ENCODE measurements at places on chromosomes 1 and 21.

DNA sequence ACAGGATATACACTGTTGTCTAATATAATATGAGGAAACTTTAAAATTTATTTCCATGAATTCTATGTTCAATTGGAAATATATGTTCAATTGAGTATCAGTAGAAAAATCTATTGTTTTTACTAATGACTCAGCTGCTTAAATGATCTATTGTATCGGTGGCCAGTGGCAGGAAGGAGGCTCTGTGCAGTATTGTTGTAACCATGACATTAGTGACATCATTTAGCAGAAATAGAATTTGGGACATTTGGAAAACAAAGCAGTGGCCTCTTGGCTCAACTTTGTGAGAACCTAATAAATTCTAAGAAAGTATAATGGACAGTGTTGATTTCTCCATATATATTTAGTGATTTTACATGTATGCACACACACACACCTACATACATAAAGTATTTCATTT is 257.4 kb downstream of the PDE4B start:
- no peak for DNase-seq

- no peak for DNase-seq
Measured at GRCh38 chr1:8866792-8867415, 11.6 kb downstream of the ENO1 start.

- DNase-seq: no peak
Measured at GRCh38 chr1:67514786-67515185, 84.6 kb upstream of the SERBP1 start.

DNA sequence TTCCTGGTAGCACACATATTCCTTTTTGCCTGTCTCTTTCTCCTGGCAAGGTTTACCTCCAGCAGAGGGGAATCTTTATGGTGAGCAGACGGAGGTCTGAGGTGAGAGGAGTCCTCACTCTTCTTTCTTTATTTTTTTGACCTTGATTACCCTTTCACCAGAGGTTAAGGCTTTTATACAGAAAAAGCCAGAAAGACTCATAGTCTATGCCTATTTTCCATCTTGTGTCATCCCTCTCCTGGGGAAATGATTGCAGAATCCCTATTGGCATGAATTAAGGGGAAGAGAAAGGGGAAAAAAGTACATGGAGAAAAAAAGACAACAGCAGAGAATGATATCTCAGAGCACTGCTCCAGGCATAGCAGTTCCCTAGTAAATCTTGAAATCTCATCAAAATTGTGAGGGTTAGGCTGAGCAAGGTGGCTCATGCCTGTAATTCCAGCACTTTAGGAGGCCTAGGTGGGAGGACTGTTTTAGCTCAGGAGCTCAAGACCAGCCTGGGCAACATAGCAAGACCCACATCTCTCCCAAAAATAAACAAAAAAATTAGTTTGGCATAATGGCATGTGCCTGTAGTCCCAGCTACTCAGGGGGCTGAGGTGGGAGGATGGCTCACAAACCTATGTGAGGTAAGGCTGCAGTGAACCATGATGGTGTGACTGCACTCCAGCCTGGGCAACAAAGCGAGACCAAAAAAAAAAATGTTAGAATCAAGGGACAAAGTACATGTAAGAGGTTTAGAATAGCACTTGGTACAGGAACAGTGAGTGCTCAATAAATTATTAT is 1.2 kb upstream of the XPR1 start:
- DNase-seq: no peak

DNA sequence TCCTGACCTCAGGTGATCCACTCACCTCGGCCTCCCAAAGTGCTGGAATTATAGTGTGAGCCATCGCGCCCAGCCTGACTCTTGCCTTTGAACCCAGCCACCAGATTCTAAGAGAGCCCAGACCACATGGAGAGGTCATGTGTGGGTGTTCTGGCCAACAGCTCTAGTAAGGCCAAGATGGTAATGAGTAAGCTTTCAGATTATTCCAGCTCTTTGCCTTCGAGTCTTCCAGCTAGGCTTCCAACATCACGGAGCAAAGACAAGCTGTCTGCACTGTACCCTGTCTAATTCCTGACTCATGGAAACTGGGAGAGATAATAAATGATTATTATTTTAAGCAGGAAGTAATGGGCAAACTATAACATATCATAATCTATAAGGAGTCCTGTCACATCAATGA is 14.8 kb upstream of the ZFP69B start:
- no peak for DNase-seq

DNA sequence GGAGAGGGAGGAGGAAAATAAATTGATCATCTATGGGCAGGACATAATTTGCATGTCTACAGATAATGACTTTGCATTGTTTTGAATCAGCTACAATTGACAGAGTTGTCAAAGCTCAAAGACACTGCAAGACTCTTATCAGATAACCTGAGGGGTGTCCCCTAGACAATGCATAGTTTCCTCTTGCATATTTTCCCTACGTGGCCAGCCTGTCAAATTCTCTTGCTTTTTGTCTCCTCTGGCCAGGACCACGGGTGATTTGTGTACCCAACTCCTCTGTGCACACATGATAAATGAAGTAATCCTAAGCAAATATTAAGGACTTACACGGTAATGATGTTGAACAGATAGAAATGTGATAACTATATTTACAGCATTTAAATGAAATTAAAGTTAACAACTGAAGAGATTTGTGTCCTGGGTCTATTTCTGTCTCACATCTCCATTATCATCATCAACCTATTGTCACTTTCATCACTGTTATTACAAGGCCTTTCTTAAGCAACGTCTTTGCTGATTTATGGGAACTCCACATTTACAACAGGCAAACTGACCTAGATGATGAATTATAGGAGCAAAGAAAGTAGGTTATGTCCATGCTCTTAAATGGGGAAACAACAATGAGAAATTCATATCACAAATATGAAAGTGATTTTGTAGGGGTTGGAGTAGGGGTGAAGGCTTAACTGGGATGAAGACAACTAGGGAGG is 18.8 kb downstream of the BATF3 start:
- no peak for DNase-seq

DNA sequence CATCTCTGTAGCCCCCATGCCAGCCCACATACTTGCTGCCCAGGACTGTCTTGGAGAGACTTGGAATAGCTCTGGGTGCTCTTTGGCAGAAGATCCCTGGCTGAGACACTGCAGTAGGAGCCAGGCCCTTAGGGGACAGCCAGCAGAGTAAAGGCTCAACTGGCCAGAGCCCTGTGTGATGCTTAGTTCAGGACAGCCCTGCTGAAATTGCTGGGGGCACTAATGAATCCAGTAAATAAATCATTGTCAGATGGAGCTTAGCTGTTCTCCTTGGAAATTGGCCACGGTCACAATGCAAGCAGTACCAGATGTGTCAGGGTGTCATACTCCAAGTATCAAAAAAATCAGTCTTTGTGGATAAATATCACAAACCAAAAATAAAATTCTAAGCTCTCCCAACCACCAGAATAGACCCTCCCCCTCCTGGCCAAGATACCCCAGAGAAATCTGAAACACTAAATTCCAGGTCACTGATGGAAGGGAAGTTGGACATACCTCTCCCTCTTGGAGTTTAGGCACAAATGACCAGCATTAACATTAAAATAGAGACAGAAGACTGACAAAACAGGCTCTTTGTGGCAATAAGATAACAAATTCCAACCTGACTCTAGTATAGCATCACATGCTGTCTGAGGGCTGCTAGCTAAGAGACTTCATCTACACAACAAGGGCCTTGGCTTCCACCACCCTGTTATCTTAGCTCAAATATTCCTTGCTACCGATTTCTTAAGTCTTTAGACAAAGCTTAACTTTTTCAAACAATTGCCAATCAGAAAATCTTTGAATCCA is 83.2 kb upstream of the DNAH14 start:
- no peak for DNase-seq

GRCh38 chr21:45401916-45402900 is 2.8 kb upstream of the COL18A1 start:
- DNase-seq: no peak

DNA sequence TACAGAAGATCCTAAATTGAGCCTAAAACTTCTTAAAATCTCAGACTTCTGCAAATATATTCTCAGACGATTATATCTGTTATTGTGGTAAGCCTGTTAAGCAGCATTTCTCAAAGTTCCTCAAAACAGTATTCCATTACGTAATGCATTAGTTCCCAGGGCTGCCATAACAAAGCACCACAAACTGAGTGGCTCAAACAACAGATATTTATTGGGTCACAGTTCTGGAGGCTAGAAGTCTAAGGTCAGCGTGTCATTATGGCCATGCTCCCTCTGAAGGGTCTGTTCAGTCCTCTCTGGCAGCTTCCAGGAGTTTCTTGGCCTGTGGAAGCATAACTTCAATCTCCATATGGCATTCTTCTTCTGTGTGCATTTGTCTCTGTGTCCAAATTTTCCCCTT is 103.5 kb upstream of the ST6GALNAC5 start:
- no peak for DNase-seq

DNA sequence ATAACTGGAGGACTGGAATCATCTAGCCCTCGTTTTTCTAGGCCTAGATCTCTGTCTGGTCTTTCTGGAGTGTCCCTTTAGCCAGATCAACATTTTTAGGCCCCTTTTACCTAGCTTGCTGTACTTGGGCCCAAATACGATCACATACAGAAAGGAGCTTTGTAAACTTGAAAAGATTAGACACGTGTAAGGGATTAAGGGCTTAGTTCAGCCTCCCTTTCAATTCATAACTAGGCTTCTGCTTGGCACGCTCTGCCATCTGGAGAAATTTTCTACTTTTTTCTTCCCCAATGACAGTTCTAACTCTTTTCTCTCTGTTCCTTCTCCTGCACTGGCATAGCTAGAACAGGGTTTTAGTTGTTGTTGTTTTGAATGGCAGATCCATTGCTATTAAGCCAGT is 153.3 kb upstream of the BEND5 start:
- DNase-seq: no peak

- no peak for DNase-seq
Measured at GRCh38 chr21:29265690-29266479, 32.8 kb upstream of the BACH1 start.

DNA sequence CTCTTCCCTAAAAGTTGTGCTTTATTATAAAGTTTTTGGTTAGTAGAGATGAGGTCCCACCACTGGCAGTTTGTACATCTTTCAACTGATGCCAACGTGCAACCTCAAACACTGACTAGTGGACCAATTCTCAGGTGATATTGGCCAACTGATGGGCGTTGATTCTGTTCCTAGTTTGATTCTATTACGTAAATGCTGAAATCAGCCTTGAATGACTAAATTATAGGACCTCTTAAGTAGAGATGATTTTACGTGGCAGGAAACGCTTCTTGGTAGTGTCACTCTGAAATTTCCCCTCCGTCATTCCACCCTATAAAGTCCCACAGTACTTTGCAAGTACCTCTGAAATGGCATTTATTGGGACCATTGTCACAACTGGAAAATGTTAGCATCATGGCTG is 8.8 kb upstream of the FNDC7 start:
- peak; percentile 37 for DNase-seq

DNA sequence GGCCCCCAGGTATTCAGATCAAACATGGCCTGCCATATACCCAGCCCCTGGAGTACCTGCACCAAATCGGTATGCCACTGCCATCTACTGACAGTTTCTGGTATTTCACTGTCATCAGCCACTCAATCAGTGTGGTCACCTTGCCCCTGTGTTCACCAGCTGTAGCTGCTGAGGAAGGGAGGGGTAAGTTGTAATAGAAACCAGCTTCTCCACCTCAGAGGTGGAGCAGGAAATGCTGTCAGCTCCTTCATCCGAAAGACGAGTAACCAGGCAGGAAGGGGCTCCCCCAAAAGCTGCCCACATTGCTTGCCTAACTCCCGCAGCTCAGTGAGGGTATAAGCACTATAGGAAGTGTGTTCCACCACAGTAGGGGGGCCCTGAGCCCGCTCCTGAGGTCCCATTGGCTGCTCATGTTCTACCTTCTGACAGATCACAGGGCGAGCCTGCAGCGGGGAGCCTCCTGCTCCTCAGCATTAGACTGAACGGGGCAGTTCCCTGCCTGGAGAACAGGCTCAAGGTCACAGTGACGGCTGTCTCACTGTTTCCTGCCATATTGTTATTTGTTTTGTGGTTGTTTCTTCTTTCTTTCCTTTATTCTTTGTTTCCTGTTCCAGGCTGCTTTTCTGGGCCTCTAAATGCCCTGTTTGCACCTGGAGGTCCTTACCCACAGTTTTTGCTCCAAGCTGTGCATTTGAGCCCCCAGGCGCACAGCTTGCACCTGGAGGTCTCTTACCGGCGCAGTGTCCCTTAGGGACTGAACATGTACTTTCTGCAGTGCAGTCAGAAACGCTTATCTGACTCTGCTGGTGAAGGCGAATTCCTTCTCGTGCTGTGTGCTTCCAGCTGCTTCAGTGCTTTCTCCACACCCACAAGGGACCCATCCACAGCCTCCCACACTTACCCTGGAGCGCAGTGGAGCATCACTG is 1638.3 kb downstream of the MRPL39 start:
- peak; percentile 78 for DNase-seq

DNA sequence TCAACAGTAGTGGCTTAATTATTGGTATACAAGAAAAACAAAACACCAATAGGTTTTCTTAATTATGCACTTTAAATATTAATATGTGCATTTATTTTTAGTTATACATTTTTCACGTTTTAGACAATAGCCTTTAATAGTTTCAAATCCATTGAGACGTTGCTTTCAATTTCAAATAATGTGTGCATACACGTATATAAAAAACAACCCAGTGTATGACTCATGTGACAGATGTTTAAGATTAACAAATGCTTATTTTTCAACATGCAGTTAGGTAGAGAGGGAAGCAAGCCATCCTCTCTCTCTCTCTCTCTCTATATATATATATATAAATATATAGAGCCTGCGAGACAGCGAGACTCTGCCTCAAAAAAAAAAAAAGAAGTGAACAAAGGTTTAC is 24.3 kb downstream of the EYA3 start:
- DNase-seq: no peak

DNA sequence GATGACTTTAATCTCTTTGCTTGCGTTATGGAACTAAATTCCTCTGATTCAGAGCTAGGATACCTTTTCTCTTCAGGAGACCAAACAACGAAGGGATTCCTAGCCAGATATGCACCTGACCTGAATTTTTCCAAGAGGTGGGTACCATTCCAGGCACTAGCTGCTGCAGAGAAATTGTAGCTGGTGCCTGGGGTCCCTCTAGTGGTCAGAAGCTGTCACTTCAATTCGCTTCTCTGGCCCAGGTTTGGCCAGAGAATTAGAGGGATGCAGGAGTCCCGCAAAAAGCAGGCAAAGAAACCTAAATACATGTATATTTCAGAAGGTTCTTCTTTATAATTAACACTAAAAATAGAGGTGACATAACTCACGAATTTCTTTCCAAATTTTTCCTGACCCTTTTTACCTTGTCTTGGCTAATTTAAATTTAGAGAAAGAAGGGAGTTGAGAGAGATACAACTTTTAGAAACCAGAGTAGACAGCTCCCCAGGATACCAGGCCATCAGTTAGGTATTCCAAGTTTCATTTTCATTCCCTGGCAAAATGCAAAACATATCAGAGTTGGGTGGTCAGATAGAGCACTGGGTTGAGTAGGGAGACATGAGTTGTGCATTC is 9.6 kb downstream of the ACKR1 start:
- DNase-seq: peak; percentile 27

GRCh38 chr1:11670747-11671146 is 6.7 kb downstream of the FBXO6 start:
- DNase-seq: no peak

GRCh38 chr1:246724731-246725095 is 504 bp downstream of the SCCPDH start:
- no peak for DNase-seq

Data from CD4-positive, alpha-beta T cell treated with Interleukin-6 at 100 ng/mL for 8 hours (primary cell).